ENCODE measurements at places on chromosomes 12 and 14.

- DNase-seq: no peak
Observed at GRCh38 chr14:64659366-64659765, 44.9 kb upstream of the PLEKHG3 start.

DNA sequence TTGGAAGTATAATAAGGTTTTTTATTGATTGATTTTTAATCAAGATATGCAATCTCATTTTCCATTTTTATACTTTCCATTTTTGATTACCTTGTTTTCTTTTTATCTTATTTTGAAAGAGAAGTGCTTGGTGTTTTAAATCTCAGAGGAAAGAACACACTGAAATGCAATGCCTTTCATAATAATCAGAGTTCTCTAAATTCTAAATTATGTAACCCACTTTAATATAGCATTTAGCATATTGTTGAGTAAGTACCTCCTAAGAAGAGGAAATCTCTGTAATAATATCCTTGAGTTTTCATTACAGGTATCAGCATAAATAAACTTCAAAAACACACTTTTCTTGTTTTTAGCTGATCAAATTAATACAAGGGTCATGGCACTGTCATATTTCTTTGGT, 96.9 kb downstream of the GTF2A1 start:
- no peak for DNase-seq

GRCh38 chr14:104507443-104507842, 72.1 kb upstream of the C14orf180 start:
- no peak for DNase-seq

DNA sequence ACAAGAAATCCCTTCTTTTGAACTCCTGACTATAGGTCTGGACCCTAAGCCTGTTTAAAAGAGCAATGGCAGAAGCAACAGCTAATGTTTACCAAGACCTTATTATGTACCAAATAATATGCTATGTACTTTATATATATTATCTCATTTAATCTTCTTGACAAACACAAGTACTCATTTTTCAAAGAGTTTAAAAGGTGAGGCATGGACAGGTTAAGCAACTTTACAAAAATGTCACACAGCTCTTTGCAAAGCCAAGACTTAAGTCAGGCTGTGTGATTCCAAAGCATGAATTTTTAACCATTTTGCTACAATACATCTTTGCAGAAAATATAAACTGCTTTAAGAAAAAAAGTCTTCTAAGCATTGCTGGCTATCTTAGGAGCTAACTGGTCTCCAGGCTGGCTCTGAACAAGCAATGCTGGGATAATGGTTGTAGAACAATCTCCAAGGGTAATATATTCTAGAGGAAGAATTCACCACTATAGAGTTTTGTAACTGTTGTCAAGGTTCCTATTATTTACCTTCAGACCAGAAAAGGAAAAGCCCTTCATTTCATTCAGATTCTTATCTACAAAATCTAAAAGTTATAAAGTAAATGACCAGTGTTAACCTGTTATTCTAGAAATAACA, 22.1 kb downstream of the SYNJ2BP start:
- no peak for DNase-seq

DNA sequence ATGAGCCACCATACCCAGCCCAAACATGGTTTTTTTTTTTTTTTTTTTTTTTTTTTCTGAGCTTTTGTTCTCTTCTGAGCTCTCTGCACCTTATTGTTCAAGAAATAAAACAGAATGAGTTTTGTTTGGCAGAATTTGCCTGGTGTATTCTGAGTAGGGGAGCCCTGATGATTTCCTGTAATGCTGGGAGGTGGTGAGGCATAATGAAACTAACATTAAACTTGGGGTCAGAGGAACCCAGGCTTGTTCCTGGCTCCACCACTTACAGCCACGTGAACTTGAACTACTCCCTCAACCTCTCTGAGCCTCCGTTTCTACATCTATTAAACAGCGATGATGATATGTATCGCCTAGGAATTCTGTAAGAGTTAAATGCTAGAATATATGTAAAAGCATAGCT, 276.3 kb upstream of the CRY1 start:
- DNase-seq: no peak

DNA sequence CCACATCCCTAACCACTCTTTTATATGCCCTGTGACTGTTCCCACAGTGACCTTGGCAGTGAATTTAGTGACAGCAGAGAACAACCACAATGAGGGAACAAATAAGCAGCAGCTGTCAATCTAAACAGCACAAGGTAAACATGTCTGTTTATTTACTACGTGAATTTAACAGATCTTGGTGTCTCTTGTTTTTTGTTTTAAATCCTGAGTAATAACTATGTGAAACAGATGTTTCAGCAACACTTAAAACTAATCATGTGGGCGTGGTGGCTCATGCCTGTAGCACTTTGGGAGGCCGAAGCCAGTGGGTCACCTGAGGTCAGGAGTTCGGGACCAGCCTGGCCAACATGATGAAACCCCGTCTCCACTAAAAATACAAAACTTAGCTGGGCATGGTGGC, 17.0 kb upstream of the CFAP54 start:
- no peak for DNase-seq

- no peak for DNase-seq
Observed at GRCh38 chr12:65025136-65025535, 96.0 kb downstream of the WIF1 start.

GRCh38 chr12:124681779-124682391, 114.5 kb upstream of the NCOR2 start:
- DNase-seq: no peak

DNA sequence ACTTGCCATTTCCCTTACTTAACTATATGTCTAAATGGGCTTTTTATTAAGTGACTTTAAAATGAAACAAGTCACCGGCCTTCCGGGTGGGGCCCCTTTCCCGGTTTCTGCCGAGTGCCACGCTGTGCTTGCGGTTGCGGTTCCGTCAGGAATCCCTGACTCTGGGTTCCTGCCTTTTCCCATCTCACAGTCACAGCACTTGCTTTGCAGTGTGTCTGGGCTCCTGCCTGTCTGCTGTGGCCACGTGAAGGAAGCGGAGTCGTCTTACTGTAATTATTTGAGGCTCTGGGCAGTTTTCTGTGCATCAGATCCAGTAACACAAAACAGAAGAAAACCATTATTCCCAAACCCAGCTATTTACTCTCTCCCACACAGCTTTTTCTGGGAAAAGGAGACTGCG, 44.0 kb upstream of the FRMD6 start:
- no peak for DNase-seq

- no peak for DNase-seq
Observed at GRCh38 chr12:101793401-101793800, 37.4 kb downstream of the GNPTAB start.

DNA sequence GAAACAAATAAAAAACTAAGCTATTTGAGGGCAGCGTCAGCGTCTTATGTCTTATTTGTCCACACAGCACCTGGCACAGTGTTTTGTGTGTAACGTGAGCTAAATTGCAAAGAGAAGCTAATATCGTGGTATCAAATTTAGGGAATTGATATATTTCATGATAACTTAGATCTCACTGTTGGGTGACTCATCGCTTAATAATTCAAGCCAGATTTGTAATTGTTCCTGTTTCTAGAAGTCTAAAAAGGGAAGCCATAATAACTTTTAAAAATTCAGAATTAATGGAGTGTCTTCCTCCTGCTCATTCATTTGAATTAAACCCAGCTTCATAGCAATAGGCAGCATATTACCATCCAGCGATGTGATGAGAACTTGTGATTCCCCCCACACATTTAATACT, 214.7 kb downstream of the PDZRN4 start:
- no peak for DNase-seq

DNA sequence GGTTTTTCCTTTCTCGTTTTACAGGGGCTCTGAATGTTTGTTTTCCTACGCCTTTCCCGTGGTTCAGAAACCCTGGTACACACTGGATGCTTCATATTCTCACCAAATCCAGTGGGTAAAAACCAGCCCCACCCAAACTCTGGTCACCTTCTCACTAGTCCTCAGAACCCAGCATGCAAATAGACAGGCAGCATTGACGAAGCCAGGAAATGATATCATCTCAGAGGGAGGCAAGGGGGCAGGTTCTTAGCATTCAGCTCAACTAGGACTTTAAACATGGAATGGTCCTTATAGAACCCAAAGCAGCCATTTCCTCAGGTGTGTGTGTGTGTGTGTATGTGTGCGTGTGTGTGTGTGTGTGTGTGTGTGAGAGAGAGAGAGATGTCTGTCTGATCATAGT, 142.0 kb downstream of the KCNK10 start:
- no peak for DNase-seq

DNA sequence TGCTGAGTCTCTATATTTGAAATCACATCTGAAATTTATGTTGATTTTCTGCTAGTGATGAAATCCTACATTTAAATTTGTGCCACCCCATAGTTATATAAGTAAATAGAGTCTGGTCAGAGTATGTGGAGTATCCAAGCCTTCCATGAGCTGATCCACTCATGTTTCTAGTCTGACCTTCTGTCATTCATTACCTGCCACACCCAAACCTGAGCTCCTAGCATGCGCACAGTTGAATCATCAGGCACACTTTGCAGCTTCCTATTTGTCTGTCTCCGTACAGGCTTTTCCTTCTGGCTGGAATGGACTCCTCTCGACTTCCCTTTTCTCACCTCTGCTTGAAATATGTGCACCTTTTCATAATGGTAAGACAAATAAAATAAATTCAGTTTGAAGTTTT, 45.3 kb upstream of the LRIG3 start:
- DNase-seq: no peak

DNA sequence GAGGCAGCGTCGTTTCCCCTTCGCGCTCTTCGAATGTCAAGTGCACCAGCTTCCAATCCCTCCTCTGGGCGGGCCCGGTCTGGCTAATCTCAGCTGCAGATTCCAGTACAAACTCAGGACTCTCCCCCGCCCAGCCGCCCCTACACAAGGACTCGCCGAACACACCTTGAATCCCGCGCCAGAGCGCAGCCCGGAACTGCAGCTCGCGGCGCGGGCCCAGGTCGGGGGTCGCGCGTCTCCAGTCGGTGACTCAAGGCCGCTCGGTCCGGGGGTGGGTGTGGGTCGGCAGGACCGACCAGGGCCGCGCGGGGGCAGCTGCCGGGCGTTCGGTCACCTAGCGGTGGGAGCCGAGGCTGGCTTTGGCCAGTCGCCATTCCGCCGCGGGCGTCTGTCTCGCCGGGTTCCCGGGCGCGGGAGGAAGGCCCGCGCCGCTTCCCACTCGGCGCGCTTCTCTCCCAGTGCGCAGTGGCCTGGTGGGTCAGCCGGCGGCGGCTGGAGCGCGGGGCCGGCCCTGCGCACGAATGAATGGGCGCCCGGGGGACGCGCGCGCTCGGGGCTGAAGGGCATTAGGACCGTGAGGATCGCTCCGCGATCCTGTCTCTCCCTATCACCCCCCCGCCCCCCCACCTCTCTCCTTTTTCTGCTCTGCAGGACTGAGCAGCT, at the start of gene GALNT16:
TSS of gene GALNT16 (plus strand) at position 632 of the 663 bp plus-strand sequence. CDS start 133 bp downstream, outside the sequence.
- DNase-seq: peak; percentile 34

DNA sequence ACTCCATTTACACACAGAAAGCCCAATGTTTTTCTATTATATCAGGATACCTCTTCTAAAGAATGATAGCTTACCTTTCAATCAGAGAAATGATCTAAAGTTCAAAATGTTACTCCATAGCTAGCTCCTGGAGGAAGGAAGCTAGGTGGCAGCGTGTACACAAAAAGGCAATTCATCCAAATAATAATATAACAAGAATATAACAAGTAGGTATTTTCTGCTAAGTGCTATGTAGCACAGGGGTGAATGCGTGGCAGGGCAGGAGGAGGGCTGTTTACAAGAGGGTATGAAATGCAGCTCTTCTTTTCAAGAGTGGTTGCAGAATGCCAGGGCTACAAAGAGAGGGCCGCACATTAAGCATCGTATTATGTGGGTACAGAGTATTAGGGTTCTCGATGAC, 663 bp upstream of the SNAPC1 start:
- no peak for DNase-seq

DNA sequence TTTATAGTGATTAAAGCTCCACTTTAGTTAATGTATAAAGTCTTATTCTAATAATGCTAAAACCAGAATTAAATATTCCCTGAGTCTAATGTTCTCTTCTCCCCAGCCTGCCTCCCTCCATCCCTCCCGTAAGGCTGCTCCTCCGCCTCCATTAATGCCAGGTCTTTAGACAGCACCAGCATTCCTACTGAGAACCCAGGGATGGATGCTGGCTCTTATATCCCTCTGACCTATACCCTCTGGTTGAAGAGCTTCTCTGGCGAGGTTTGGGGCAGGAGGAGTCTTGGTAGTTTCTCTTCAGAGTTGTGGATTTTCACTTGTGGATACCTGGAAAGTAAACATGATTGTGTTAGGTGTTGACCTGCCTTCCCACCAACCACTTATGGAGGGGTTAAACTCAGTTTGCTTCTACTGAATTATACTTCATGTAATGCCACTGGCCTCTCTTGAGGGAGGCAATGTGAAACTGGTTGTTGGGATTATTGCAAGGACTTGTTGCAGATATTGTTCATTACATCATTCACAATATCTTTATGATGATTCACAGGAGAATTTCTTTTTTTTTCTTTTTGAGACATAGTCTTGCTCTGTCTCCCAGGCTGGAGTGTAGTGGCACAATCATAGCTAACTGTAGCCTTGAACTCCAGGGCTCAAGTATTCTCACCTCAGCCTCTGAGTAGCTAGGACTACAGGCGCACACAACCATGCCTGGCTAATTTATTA, 11.1 kb upstream of the SMAGP start:
- DNase-seq: no peak

- DNase-seq: no peak
Observed at GRCh38 chr12:67141296-67142018, 127.7 kb upstream of the CAND1 start.

GRCh38 chr12:113770389-113770865, 195.7 kb downstream of the RBM19 start:
- DNase-seq: no peak

DNA sequence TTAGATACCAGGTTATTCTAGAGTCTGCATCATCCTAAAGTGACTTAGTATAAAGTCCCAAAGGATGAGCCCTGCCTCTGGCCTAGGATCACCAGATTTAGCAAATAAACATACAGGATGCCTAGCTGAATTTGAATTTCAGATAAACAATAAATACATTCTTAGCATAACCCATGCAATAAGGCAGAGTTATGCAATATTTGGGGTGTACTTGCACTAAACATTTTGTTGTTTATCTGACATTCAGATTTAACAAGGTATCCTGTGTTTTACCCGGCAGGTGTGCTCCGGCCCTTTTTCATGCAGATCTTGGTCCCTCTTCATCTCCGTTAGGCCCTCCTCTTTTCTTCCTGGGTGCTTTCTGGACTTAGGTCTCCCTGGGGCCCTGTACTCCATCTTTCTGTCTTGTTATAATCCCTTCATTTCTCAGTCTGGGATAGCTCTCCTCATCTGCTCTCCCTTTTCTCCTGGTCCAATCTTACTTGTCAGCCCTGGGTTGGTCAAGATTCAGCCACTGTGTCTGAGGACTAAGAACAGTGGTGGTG, 18.1 kb upstream of the SMOC1 start:
- DNase-seq: no peak

GRCh38 chr14:102684298-102684663, 91.8 kb downstream of the RCOR1 start:
- no peak for DNase-seq

GRCh38 chr12:89231686-89232085, 120.6 kb downstream of the DUSP6 start:
- DNase-seq: no peak

DNA sequence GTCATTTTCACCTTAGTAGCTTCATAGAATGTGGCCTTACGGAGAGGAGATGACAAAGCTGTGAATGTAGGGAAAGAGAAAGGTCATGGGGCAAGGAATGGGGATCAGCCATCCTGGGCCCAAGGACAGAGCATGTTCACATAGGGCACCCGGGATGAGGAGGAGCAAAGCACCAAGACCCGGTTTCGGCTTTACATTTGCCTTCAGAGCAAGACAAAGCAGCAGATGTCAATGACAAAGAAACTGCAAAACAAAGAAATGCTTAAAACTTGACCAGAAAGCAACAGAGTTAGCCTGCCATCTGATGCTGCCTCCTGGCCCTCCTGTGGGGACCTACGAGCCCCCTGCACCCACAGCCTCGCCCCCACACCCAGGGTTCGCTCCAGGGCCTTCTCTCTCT, 249.2 kb downstream of the SLC41A2 start:
- no peak for DNase-seq
